C1 segment of cervical spinal cord (tissue), 14 donors: ENCODE measurements at places on chromosomes 11 and 22.

- DNase-seq, result no peak
These were observed 22.0 kb upstream of the WNT11 start for GRCh38 chr11:76228071-76228874.

- DNase-seq, result no peak
These were observed 887.2 kb downstream of the BRD1 start for GRCh38 chr22:48940266-48941032.

DNA sequence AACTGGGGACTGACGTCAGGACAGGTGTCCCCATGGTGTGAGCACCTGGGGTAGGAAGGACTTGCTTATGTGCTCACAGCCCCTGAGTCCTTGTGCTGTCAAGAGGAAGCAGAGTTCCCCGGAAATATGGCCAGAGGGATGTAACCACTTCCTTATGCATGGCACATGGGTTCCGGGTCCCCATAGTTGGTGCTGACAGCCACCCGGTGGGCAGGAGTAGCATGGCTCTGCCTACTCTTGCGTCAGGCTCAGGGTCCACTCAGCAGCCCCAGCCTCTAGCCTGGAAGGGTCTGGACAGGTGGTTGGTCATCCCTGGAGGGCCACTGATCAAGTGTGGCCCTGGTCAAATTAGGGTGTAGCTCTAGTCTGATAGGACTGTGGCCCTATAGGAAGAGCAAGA, 42.8 kb upstream of the CCND1 start:
- no peak for DNase-seq

DNA sequence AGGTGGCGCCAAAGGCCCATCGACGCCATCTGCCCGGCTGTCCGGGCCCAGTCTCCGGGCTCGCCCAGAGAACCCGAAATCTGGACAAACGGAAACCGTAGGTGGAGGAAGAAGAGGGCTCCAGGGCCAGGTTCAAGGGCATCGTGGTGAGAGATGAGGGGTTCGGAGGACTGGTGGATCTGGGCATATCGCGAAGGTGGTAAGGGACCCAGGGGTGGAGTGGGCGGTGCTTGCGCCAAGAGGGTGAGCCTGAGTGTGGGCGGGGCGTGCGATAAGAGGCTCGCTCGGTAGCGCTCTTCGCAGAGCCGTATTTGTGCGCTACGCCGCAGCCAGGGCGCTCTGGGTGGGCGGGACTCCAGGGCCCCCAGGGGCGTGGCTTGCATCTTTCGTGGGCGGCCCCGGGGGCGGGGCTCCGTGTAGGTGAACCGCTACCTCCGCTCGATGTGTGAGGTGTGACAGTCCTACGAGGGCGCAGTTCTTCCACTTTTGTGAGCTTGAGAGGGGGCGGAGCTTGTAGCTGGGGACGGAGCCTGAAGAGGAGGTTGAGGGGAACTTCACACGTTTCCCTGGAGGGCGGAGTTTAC, 4.8 kb downstream of the CD248 start:
- peak; percentile 90 for DNase-seq

- DNase-seq, result no peak
These were observed 1310.1 kb upstream of the RAG2 start for GRCh38 chr11:37908219-37908548.

GRCh38 chr11:46264976-46265375, 12.5 kb upstream of the CREB3L1 start:
- no peak for DNase-seq

DNA sequence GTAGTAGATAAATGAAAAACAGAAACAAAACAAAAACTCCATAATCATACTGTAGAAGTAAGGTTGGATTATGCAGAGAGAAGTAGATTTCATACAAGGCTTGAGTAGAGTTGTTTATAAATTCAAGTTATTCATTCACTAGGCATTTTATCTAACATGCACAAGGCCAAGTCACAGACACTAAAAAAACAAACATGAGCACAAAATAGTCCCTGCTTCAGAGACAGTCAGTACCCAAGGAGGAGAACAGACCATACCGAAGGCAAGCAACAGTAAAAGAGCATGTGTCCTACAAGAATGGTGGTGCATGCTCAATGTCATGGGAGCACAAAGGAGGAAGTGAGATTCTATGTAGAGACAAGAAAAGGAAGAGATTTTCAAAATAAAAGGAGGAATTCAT, 796.5 kb upstream of the LRRC4C start:
- no peak for DNase-seq

GRCh38 chr11:94472916-94473799, 20.5 kb downstream of the MRE11 start:
- DNase-seq, result no peak

DNA sequence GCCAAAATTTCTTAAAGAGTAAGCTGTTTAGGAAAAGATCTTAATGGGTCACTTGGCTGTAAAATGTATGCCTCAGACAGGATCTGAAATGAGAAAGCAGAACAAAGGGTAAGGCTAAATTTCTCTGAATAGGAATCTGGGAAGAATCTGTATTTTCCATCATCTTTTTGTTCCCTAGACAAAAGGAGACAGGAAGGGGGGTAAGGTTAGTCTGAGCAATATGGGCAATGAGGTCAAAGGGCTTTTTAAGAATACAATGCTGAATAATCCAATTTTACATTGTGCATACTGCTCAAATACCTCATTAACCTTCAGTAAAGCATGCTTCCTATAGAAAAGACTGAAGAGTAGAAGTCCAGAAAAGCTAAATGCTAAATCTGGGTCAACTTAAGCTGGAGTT, 34.6 kb downstream of the CLDN25 start:
- no peak for DNase-seq

DNA sequence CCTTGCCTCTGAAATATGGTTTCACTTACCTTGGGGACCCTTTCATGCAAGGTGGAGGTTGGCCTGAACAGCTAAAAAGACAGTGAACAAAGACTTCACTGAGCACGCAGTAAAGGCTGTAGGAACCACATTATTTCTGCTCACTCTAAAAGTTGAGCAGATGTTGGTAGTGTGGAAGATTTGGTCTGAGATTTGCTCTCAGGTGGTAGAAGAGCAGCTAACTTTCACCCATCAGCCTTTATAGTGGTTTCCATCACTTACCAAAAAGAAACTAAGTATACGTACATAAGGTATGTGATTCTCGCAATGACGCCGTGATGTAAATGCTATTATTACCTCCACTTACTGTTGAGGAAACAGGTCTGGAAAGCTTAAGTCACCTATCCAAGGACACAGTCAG, 47.3 kb downstream of the PRR5L start:
- DNase-seq, result no peak

- DNase-seq, result no peak
These were observed 376.7 kb upstream of the CCDC179 start for GRCh38 chr11:23236826-23237555.

DNA sequence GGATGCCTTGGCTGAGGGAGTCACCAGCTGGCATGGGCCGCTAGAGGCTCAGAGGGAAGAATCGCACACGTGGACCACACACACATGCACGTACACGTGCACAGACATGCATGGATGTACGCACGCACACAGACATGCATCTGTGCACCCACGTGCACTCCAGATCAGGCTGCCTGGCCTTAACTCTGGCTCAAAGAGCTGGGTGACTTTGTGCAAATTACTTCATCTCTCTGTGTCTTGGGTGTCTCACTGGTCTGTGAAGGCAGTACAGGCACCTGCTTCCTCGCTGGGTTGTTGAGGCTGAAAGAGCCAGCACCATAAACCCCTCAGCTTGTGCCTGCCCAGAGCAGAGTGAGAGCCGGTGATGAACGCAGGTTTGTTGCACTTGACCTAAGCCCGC, 28.7 kb downstream of the TMPRSS6 start:
- DNase-seq, result no peak

- no peak for DNase-seq
These were observed 1496.5 kb downstream of the FAM181B start for GRCh38 chr11:81237139-81237538.

GRCh38 chr11:18001191-18001590, 11.7 kb downstream of the SERGEF start:
- DNase-seq, result no peak

DNA sequence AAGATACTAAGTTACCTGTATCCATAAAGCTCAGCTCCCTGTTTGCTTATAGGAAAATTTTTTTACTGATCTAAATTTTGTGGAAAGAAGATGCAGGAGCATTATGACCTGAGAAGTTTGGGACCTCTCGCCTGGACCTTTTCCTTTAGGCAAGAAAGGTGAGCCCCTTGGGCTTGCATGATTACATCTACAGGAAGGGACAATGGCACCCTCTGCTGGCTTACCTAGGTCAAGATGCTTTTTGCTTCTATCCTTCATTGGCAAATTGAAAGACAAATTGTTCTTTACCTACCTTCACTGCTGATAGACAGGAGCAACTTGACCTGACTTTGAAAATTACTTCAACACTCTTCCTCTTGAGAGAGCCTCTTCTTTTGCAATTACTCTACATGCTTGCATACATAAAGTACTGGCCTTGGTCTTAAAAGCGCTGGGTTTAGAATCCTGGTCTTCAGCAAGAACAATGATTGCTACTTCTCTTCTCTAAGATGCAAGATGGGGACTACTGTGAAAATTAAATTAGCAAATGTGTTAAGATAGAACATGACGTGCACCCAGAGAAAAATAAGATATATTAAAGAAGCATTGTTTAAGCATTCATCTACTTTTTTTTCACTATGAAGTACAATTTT, 147.2 kb downstream of the TRPC6 start:
- DNase-seq, result no peak

- no peak for DNase-seq
These were observed 107.5 kb upstream of the SORL1-AS1 start for GRCh38 chr11:121560236-121560635.

GRCh38 chr11:125956391-125957134, 10.7 kb downstream of the VSIG10L2 start:
- DNase-seq, result no peak
